ENCODE measurements at places on chromosomes 11 and 22.

- DNase-seq, result peak; percentile 67
These were observed 13.1 kb upstream of the TCF20 start for GRCh38 chr22:42283278-42284201.

GRCh38 chr11:69674267-69674885, 777 bp downstream of the LTO1 start:
- no peak for DNase-seq

GRCh38 chr22:16932577-16932976, 75.4 kb downstream of the GAB4 start:
- peak; percentile 43 for DNase-seq

- DNase-seq, result no peak
These were observed 18.1 kb upstream of the CDKN1C start for GRCh38 chr11:2903672-2904011.

DNA sequence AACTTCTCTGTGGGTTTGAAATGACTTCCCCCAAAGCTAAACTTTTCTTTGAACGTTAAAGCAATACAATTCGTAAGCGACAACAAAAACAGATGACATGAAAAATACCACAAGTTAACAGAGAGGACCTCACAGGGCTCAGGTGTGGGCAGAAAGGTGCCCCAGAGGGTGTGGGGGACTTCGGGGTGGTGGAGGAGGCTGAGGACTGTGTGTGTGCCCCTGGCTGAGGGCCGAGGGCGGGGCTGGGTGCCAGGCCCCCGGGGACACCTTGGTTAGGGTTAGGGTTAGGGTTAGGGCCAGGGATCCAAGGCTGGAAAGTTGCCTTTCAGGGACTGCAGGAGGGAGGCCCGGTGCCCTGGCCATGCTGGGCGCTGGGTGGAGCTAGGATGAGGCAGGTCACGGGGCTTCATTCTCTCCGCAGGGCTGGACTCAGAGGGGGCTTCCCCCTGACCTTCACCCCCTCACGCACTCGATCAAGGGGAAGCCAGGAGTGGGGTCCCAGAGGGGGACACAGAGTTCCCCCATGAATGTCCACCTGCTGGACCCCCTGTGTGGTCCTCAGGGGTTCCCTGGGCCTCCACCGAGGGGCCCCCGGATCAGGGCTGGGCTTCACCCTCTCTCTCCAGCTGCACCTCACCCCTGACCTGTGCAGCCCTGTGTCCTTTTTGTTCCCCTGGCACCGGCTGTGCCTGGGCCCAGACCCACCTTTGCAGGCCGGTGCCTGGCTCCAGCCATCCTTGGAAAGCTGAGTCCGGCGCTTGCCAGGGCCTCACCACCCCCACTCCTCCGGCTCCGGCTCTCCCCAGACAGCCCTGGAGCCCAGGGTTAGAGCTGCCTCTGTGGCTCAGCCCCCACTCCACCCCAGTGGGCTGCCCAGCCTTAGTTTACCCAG, 7.0 kb downstream of the TNNI2 start:
- no peak for DNase-seq

- DNase-seq, result no peak
These were observed 52.6 kb downstream of the RDX start for GRCh38 chr11:110243791-110244190.

- no peak for DNase-seq
These were observed 125.8 kb upstream of the ARHGAP42 start for GRCh38 chr11:100561323-100561722.

GRCh38 chr22:41511521-41511968, 32.7 kb downstream of the POLR3H start:
- no peak for DNase-seq
